ENCODE measurements at places on chromosomes 13 and 19.
A peak's percentile ranks its signal among the peaks of the same experiment; 100 is the strongest.

- DNase-seq, result peak; percentile 73
- peaks cover 3% of the 10 kb centered on the region for H3K4me1 ChIP-seq
- peak overlapping the region; percentile 65 for H3K4me3 ChIP-seq
- peaks cover 34% of the 10 kb centered on the region for H3K27me3 ChIP-seq
- H3K27ac ChIP-seq, result no peak overlapping the region
Observed at GRCh38 chr13:31846182-31846938, 107.0 kb downstream of the RXFP2 start.

- H3K27ac ChIP-seq, result no peak overlapping the region
- H3K4me1 ChIP-seq, result peaks cover 7% of the 10 kb centered on the region
- no peak overlapping the region for H3K4me3 ChIP-seq
- no peaks in the 10 kb centered on the region for H3K27me3 ChIP-seq
- no peaks in the 10 kb centered on the region for H3K36me3 ChIP-seq
- no peak for DNase-seq
Observed at GRCh38 chr19:17482877-17483604, 12.7 kb downstream of the SLC27A1 start.

GRCh38 chr13:48302871-48303358 is 636 bp upstream of the RB1 start:
- no peak for DNase-seq
- H3K27me3 ChIP-seq, result no peaks in the 10 kb centered on the region
- no peaks in the 10 kb centered on the region for H3K36me3 ChIP-seq
- H3K4me1 ChIP-seq, result peaks cover 4% of the 10 kb centered on the region
- peak overlapping the region; percentile 94 for H3K27ac ChIP-seq

DNA sequence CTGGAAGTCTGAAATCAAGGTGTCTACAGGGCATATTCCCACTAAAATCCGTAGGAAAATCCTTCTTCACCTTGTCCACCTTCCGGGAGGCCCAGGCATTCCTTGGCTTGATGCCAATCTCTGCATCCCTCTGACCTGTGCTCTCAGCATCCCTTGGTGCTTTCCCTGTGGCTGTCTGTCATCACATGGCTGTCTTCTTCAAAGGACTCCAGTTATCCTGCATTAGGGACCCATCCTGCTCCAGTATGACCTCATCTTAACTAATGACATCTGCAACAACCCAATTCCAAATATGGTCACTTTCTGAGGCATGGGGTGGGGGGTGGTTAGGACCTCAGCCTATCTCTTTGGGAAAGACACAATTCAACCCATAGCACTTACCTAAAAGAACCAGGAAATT is 423.8 kb downstream of the IRS2 start:
- no peaks in the 10 kb centered on the region for H3K27me3 ChIP-seq
- no peak overlapping the region for H3K27ac ChIP-seq
- no peaks in the 10 kb centered on the region for H3K36me3 ChIP-seq
- H3K4me1 ChIP-seq, result peaks cover 6% of the 10 kb centered on the region
- no peak for DNase-seq

DNA sequence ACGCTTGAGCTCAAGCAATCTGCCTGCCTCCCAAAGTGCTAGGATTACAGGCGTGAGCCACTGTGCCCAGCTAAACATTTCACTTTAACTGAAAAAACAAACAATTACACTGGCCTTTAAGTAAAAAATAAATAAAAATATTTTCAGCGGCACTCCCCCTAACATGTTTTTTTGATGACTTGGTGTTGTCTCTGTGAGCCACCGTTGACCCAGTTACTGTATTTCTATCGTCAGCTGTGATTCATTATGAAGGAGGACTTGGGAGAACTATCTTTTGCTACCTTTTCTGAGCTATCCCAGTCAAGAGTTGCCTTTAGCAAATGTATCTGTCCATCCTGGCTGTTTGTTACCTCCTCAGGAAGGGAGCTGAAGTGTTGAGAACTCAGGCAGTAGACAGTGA is 18.5 kb upstream of the C19orf33 start:
- DNase-seq, result no peak
- H3K27ac ChIP-seq, result peak overlapping the region; percentile 26
- peaks cover 24% of the 10 kb centered on the region for H3K4me1 ChIP-seq
- no peaks in the 10 kb centered on the region for H3K27me3 ChIP-seq
- no peak overlapping the region for H3K4me3 ChIP-seq

GRCh38 chr13:51645154-51645650 is 60.9 kb downstream of the WDFY2 start:
- DNase-seq, result peak; percentile 65
- no peaks in the 10 kb centered on the region for H3K27me3 ChIP-seq
- H3K36me3 ChIP-seq, result no peaks in the 10 kb centered on the region
- H3K4me1 ChIP-seq, result peaks cover 37% of the 10 kb centered on the region

DNA sequence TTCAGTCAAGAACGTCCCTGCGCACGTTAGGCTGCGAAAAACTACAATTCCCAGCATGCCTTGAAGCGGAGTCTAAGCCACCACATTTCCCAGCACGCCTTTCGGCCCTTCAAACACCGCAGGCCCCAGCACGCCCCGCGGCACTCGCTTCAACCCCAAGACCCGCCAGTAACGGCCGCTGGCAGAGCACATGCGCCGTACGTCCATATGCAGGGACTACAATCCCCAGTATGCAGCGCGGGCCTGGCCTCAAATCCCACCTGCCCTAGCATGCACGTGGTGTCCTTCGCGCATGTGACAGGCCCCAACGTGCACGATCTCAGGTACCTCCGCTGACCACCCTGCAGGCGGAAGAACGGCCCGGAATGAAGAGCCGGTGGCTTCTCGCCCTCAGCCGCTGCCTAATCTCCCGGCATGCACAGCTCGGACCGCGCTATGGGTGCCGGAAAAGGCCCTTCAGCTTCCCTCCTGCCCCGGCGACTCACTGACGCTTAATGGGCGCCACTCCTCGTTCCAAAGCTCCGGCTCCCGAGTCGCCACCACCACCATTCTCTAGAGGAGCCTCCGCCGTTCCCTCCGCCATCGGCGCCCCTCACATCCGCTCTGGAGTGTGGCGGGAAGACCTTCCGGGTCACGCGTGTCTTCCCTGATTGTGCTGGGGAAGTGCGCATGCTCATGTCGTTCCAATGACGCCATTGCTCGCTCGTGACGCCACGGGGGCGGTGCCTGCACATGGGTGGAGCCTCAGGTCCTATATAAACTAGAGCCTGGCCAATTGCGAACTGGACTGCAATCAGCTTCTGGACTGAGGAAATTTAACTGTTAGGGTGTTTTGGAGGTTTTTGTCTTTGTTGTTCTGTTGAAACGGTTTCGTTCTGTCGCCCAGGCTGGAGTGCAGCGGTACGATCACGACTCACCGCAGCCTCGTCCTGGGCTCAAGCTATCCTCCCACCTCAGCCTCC is at the start of gene DUS3L:
Gene DUS3L (minus strand): TSS at position 605 of the 962 bp plus-strand sequence. CDS start 22 bp downstream, at position 583.
- peak within 1 kb of the TSS; percentile 76 for H3K4me3 ChIP-seq
- H3K27ac ChIP-seq, result peak within 1 kb of the TSS; percentile 91
- peaks cover 5% of the 10 kb centered on the region for H3K36me3 ChIP-seq

DNA sequence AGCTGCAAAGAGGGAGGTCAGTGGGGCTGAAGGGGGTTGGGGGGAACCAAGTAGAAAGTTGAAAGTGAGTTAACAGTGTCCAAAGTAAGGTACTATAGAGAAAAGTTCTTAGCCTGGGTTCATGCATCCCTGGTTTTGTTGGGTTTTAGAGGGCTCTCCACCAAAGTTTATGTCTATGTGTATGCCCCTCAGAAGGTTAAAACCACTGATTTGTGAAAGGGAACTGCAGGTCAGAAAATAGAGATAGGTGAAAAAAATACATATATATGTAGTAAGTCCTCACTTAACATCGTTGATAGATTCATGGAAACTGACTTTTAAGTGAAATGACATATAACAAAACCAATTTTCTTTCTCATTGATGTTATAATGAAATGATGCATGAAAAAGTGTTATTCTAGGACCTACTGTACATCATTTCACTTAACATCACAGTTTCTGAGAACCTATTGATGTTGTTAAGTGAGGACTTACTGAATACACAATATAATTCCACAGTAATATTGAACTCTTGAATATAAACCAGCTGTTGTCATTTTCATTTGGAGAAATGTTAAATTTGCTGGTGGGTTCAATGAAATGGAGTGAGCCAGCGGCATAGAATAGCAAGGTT is 9.6 kb downstream of the DGKH start:
- no peaks in the 10 kb centered on the region for H3K4me1 ChIP-seq
- no peak for DNase-seq
- no peak overlapping the region for H3K4me3 ChIP-seq
- peaks cover 8% of the 10 kb centered on the region for H3K36me3 ChIP-seq
- no peak overlapping the region for H3K27ac ChIP-seq
- no peaks in the 10 kb centered on the region for H3K27me3 ChIP-seq

DNA sequence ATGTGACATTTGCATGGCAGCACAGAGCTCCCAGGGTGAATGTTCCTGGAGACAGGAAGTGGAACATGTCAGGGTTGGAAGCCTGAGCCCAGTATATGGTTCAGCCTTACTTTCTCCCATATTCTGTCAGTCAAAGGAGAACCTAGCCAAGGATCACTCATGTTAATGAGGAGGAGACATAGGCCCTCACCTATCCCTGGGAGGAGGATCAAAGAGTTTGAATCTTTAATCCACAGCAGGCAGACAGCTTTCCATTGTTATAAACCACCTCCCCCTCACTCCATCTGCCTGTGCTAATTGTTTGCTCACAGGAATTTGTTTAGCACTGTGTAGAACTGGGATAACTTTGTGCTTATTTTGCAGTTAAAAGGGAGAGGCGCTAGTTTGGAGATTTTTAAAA is 1069.1 kb downstream of the EFNB2 start:
- H3K36me3 ChIP-seq, result no peaks in the 10 kb centered on the region
- no peaks in the 10 kb centered on the region for H3K27me3 ChIP-seq
- DNase-seq, result no peak
- H3K4me3 ChIP-seq, result no peak overlapping the region
- peaks cover 5% of the 10 kb centered on the region for H3K4me1 ChIP-seq

GRCh38 chr13:23384111-23384510 is 49.4 kb downstream of the SACS start:
- DNase-seq, result peak; percentile 75
- H3K4me1 ChIP-seq, result peaks cover 38% of the 10 kb centered on the region
- peak overlapping the region; percentile 41 for H3K27ac ChIP-seq
- no peaks in the 10 kb centered on the region for H3K27me3 ChIP-seq
- no peak overlapping the region for H3K4me3 ChIP-seq

- H3K4me3 ChIP-seq, result no peak overlapping the region
- no peaks in the 10 kb centered on the region for H3K4me1 ChIP-seq
- no peaks in the 10 kb centered on the region for H3K36me3 ChIP-seq
- H3K27ac ChIP-seq, result no peak overlapping the region
- no peaks in the 10 kb centered on the region for H3K27me3 ChIP-seq
Observed at GRCh38 chr19:52148256-52148655, 8.5 kb upstream of the ZNF616 start.

GRCh38 chr19:46841458-46842083 is 9.1 kb downstream of the AP2S1 start:
- no peaks in the 10 kb centered on the region for H3K27me3 ChIP-seq
- H3K27ac ChIP-seq, result no peak overlapping the region
- H3K4me3 ChIP-seq, result no peak overlapping the region
- DNase-seq, result no peak

GRCh38 chr19:55206664-55207500 is 2.4 kb downstream of the PTPRH start:
- H3K4me3 ChIP-seq, result peak overlapping the region; percentile 7
- H3K27ac ChIP-seq, result peak overlapping the region; percentile 53
- H3K27me3 ChIP-seq, result no peaks in the 10 kb centered on the region
- H3K4me1 ChIP-seq, result peaks cover 28% of the 10 kb centered on the region

DNA sequence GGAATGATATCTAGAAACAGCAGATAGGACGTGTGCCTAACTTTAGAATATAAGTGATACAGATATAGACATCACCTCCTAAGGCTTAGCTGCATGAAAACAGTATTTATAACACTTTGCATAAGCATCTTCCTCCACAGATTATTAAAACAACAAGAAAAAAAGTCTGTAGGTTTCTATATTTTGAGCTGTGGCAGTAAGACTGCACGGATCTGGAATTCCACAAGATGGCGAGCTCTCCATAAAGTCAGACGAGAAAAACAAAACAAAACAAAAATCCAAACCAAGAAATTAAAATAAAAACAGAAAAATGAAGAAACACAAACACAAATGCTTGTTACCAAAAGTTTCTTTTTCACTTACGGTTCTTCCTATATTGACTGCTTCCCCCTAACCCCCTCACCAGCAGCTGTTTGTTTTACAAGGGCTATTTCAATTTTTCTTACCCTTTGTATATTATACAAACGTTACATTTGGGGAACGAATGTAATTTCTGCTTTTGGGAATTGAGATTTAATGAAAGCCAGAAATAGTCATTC is 285.8 kb downstream of the MYO16 start:
- H3K4me1 ChIP-seq, result peaks cover 22% of the 10 kb centered on the region
- H3K27me3 ChIP-seq, result no peaks in the 10 kb centered on the region
- peak overlapping the region; percentile 61 for H3K27ac ChIP-seq
- peak; percentile 22 for DNase-seq

- DNase-seq, result peak; percentile 65
- no peaks in the 10 kb centered on the region for H3K4me1 ChIP-seq
Observed at GRCh38 chr13:73259061-73260017, 200.5 kb downstream of the KLF5 start.

GRCh38 chr13:57632276-57633140 is 964 bp downstream of the PCDH17 start:
- DNase-seq, result peak; percentile 36
- peaks cover 20% of the 10 kb centered on the region for H3K4me1 ChIP-seq
- peak overlapping the region; percentile 73 for H3K4me3 ChIP-seq
- H3K27ac ChIP-seq, result no peak overlapping the region

GRCh38 chr19:35904311-35905068 is 2.2 kb downstream of the HCST start:
- peaks cover 27% of the 10 kb centered on the region for H3K4me1 ChIP-seq
- no peaks in the 10 kb centered on the region for H3K27me3 ChIP-seq
- H3K36me3 ChIP-seq, result no peaks in the 10 kb centered on the region
- no peak overlapping the region for H3K4me3 ChIP-seq

- peaks cover 32% of the 10 kb centered on the region for H3K4me1 ChIP-seq
- peaks cover 19% of the 10 kb centered on the region for H3K36me3 ChIP-seq
- no peak overlapping the region for H3K4me3 ChIP-seq
Observed at GRCh38 chr13:110280985-110281688, 25.8 kb downstream of the COL4A1 start.

- peak; percentile 26 for DNase-seq
- H3K36me3 ChIP-seq, result no peaks in the 10 kb centered on the region
- no peaks in the 10 kb centered on the region for H3K27me3 ChIP-seq
- H3K4me1 ChIP-seq, result no peaks in the 10 kb centered on the region
- H3K27ac ChIP-seq, result no peak overlapping the region
- H3K4me3 ChIP-seq, result no peak overlapping the region
Observed at GRCh38 chr13:65378943-65379519, 1851.1 kb downstream of the PCDH9 start.

- DNase-seq, result peak; percentile 41
- H3K36me3 ChIP-seq, result no peaks in the 10 kb centered on the region
- no peak overlapping the region for H3K27ac ChIP-seq
- no peak overlapping the region for H3K4me3 ChIP-seq
- no peaks in the 10 kb centered on the region for H3K4me1 ChIP-seq
Observed at GRCh38 chr13:45456196-45456972, 8.4 kb upstream of the COG3 start.

GRCh38 chr19:33403221-33403972 is 29.9 kb downstream of the CEBPG start:
- no peaks in the 10 kb centered on the region for H3K27me3 ChIP-seq
- H3K27ac ChIP-seq, result no peak overlapping the region
- no peak for DNase-seq
- no peaks in the 10 kb centered on the region for H3K4me1 ChIP-seq
- H3K4me3 ChIP-seq, result no peak overlapping the region

All from astrocyte (in vitro differentiated cells and primary cell).